ENCODE measurements at places on chromosomes 2 and 18. TPM values are rescaled to one million over a fixed set of nuclear protein-coding genes. Genes with fewer than 3 reads are reported as not detected.

- H3K36me3 ChIP-seq = no peaks in the 10 kb centered on the region
- peak overlapping the region; percentile 41 for H3K4me3 ChIP-seq
- peaks cover 93% of the 10 kb centered on the region for H3K4me1 ChIP-seq
- H3K27me3 ChIP-seq = no peaks in the 10 kb centered on the region
- peak overlapping the region; percentile 98 for H3K27ac ChIP-seq
Observed at GRCh38 chr2:54581326-54582039, 125.4 kb downstream of the SPTBN1 start.

DNA sequence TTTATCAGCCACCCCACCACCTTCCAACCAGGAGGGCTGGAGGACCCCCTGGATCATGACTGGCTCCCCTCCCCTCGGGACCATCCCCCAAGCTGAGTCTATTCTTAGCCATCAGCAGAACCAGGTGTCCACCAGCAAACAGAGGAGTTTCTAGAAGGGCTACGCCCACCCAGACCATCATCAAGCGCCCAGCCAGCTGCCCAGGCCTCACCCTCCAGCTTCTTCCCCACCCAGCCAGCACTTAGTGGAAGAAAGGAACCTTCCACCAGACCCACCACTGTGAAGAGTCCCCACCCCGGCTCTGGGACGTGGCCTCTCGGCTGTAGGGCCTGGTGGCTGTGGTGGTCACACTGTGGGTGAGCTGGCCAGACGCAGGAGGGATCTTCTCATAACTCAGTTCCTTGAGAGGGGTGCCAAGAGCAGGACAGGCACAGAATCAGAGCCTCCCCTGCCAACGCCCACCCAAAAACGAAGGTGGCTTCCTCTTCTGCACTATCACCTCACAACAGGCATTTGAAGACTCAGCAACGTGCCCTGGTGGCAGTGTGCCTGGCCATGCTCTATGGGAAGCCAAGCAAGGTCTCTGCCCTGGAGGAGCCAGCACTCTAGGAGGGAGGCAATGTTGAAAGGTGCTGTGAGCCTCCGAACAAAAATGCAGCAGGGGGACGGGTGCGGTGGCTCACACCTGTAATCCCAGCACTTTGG lies 19.0 kb downstream of the BIN1 start:
- H3K27me3 ChIP-seq = no peaks in the 10 kb centered on the region
- no peak for DNase-seq
- H3K27ac ChIP-seq = no peak overlapping the region
- peaks cover 29% of the 10 kb centered on the region for H3K4me1 ChIP-seq
- no peaks in the 10 kb centered on the region for H3K36me3 ChIP-seq

The PTGR3 gene
- 40.2 TPM for total RNA-seq

The ANKRD30B gene
- total RNA-seq = not detected

The DUSP19 gene
- 2.0 TPM for total RNA-seq

Measured in T-cell (primary cell).